AG04450 (cell line): ENCODE measurements at places on chromosomes 4 and X. TPM values are rescaled to one million over a fixed set of nuclear protein-coding genes. Genes with fewer than 3 reads are reported as not detected.
A peak's percentile ranks its signal among the peaks of the same experiment; 100 is the strongest.

GRCh38 chr4:16075975-16076757, 7.7 kb downstream of the PROM1 start:
- no peak for DNase-seq

DNA sequence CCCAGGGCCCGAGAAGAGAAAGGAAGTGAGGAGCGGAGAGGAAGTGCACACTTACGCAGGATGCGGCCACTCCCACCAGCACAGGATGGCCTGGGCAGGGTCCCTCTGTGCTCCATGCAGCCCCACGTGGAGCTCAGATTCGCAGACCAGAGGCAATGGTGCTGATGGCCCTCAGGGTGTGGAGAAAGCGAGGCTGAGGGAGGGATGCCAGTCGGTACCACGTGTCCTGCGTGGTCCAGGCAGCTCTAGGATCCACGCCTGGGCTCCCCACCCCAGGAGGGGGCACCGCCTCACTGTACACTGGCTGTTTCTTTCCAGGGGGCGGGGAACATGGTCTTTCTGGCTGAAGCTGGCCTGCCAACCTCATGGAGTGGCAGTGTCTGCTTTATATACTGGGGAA, 241.8 kb downstream of the AFAP1 start:
- no peak for DNase-seq

The UCP1 gene
- polyA plus RNA-seq, result not detected in 2 replicates

DNA sequence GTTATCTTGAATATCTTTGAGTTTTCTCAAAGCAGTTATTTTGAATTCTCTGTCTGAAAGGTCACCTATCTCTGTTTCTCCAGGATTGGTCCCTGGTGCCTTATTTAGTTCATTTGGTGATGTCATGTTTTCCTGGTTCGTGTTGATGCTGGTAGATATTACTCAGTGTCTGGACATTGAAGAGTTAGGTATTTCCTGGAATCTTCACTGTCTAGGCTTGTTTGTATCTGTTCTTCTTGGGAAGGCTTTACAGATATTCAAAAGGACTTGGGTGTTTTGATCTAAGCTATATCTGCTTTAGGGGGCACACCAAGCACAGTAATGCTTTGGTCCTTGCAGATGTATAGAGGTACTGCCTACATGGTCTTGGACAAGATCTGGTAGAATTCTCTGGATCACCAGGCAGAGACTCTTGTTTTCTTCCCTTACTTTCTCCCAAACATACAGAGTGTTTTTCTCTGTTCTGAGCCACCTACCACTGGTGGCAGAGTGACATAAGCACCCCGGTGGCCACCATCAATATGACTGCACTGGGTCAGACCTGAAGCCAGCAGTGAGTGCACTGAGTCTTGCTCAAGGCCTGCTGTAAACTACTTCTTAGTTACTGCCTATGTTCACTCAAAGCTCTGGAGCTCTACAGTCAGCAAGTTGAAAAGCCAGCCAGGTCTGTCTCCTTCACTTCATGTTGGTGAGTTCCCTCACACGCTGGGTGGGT, 193.5 kb upstream of the AMOT start:
- no peak for DNase-seq

DNA sequence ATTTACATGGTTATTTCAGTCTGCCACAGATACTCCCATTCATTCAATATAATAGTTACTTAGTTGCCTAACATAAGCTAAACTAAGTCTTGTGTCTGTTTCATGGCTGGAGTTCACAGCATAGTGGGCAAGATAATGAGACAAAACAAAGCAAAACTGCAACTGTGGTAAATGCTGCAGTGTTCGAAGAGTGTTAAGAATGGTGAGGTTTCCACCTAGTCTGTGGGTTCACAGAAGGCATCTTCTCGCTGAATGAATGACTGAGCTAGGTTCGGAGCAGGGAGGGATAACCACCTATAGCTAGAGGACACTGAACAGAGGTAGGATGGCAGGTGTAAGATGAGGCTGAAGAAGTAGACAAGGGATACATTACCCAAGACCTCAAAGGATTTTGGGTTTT, 171.0 kb downstream of the FBXW7 start:
- no peak for DNase-seq

- no peak for DNase-seq
These were observed 86.7 kb downstream of the JAKMIP1 start for GRCh38 chr4:6113641-6114040.

GRCh38 chr4:978957-979701, 5.8 kb upstream of the DGKQ start:
- peak; percentile 20 for DNase-seq

DNA sequence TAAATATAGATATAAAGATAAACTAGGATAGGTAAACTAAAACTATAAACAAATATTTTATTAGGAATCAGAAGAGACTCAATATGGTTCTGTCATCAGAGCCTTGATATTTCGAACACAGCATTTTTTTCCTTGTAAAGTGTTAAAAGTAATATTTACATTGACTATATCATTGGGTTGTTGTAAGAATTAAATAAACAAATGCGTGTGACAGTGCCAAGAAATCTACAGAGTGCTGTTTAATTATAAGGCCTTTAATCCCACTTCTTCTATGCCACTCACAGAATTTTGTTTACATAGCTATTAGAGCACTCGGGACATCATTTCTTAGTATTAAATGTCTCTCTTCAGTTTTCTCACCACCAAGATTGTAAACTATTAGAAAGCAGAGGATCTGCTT, 807.4 kb downstream of the FSTL5 start:
- no peak for DNase-seq

- no peak for DNase-seq
These were observed 17.7 kb upstream of the HERC5 start for GRCh38 chr4:88439161-88439760.

The CXCR3 gene
- not detected in 2 replicates for polyA plus RNA-seq

- DNase-seq, result no peak
These were observed 328.4 kb downstream of the DHRSX start for GRCh38 chrX:2172359-2172758.

DNA sequence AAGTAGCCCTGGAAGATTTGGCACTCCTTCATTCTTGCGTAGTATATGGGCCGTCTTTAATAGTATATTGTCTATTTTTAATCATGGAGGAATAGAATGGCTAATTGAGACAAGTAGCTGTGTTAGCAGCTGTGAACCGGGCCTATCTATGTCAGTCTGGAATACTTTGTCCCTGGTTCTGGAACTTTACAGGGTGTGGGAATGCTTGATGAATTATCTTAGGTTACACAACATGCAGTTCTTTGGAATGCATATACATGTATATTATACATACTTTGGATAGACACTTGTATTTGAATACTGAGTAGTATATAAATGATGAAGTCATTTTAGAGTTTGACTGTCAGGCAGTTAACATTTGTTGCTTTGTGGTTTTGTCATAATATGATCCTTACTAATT, 37.4 kb downstream of the PDLIM5 start:
- no peak for DNase-seq

DNA sequence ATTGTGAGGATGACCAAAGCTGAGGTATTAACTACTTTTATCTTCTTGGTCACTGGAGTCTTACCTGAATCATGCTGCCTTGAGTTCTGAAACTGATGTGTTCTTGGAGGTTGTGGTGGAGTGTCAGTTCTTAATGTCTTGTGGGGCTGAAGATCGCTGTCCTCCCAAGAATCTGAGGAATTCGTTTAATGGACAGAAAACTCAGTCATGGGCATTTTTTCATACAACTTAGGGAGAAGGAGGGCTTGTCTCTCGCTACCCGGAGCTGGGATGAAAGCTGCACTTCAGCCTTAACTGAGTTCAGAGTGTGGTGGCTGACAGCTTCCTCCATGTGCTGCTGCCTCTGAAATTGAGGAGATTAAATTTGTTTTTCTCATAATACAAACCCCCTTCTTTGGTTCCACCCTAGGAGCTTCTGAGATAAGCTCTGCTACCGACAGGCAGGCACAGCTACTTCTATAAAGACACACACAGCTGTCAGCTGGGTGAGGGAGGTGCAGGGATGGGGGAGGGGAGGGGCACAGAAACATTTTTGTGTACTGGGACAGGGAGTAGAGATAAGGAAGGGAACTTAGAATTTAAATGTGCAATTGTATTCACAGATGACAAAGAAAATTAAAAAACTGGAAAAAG, 30.8 kb downstream of the RBBP7 start:
- DNase-seq, result no peak

The TLR8 gene
- polyA plus RNA-seq, result not detected in 2 replicates

DNA sequence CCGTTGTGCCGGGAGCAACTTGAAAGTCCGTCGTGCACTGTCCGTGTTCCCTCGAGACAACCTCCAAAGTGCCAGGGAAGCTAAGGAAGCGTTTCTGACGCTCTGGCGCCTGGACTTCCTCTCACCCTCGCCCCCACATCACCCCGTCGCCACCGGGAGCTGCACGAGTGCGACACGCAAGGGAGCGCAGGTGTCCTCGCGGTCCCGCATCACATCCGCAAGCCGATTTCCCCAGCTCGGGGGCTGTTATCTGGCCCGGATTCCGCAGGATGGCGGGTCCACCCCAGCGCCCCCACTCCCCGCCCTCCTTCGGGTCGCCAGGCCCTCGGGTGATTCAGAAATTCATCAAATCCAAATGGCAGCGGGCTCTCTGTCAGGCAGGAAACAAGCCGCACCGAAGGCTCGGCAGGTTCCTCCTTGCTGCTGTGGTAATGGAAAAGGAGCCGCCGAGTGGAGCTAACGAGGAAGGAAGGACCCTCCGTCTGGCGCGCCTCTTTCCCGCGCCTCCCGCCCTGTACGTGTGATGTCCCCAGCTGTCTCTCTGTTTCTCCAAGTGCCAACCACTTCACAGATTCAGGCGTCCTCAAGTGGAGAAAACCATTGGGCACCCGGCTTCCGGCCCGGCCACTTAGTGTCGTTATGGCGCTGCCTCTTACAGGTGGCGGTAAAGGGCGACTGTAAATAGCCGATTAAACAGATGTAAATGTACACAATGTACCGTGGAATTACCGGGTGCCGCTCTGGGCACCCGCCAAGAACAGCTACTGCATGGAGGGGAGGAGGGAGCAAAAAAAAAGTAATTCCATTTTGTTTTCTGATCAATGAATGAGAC, 921 bp upstream of the SETD7 start:
- no peak for DNase-seq

GRCh38 chr4:25779021-25779420, 83.8 kb downstream of the SEL1L3 start:
- no peak for DNase-seq

DNA sequence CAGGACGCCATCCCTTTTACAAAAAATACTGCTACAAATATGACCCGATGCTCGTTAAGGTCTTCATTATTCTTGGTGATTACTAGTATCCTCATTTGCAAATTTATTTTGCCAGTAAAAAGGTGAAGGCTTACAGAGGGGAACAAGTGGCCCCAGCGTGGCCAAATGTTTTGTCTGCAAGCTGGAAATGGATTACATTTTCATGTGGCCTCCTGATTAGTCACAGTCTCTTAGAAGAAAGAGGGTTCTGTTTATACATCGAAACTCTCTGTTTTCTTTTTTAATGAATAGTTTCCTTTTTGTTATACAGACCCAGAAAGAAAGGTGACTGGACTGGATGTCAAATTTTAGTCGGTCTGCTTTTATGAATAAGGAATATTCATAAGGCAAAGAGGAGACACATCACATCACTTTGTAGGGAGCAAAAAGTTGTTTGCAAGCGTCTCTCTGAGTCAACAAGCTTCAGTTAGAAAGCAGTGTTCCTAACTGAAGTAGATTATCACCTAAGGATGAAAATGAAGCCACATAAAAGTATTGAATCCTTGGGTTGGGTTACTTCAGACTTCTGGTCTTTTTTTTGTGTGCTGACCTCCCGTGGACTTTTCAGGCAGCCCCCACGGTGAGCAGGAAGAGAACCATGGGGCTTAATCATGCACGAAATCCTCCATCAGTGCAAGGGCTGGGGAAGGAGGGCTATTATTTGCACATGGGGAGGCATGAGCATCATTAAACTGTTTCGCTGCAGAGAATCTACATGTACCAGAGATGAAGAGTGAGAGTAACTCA, 125.6 kb downstream of the ARSF start:
- no peak for DNase-seq

DNA sequence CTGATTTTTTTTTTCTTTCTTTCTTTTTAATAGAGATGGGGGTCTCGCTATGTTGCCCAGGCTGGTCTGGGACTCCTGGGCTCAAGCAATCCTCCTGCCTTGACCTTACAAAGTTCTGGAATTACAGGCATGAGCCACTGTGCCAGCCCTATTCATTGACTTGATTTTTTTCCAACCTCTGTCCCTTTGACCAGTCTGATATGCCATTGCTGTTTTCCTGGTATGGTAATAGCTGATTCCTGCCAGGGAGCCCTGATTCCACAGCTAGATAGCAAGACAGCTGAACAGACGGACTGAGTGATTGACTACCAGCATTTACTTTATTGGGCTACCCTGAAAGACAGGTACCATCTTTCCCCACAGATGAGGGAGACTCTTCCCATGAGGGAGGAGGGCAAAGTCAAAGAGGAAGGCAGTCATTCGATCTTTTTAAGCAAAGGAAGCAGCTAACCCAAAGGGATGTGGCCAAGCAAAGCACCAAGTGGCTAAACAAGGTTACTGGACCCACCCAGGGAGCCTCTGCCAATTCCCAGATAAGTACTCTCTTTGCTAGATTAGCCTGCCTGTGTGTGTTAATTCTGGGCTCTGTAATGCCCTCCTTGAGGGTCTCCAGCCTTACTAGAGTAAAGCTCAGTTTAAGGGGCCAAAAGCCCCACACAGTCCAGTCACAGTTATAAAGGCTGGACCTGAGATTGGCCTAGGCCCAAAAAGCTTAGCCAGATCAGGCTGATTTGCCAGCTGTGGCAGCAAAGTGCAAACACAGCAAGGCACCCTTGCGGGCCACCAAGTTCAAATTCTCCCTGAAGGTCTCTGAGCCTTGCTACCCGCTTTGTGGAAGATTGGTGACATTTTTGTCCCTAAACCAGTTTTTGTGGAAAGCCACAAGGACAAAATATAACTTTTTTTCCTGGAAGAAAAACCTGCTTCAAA, 192.4 kb upstream of the GPC4 start:
- no peak for DNase-seq

DNA sequence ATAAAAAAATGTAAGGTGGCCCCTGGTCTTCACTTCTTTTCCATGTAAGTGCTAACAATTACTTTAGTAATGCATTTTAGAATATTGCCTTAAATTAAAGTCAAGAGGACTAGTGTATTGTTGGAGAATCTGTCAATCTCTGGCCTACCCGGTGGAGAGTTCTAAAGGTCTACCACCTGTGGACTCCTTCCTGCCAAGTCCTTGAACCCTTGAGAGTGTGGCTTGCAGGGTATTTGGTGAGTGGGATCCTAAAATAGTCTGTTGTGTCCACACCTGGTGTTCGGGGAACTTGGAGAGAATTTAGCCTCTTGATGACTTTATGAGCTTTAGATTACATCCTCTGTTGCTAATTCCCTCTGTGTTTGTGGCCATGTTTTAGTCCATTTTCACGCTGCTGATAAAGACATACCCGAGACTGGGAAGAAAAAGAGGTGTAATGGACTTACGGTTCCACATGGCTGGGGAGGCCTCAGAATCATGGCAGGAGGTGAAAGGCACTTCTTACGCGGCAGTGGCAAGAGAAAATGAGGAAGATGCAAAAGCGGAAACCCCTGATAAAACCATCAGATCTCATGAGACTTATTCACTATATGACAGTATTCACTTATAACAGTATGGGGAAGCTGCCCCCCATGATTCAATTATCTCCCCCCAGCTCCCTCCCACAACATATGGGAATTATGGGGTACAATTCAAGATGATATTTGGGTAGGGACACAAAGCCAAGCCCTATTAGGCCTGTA, 23.8 kb downstream of the DDIT4L start:
- no peak for DNase-seq

- no peak for DNase-seq
These were observed 63.0 kb downstream of the GPC3 start for GRCh38 chrX:133922390-133922771.
